Activated T-cell treated with anti-CD3 and anti-CD28 coated beads for 24 hours (primary cell): ENCODE measurements at places on chromosomes 5 and 9.

GRCh38 chr5:156896546-156896945 lies 46.5 kb downstream of the PPP1R2B start:
- no peak for DNase-seq

GRCh38 chr5:150235500-150235854 lies 45.6 kb downstream of the SLC6A7 start:
- no peak for DNase-seq

GRCh38 chr5:38782180-38782835 lies 63.5 kb upstream of the OSMR start:
- no peak for DNase-seq

- no peak for DNase-seq
Measured at GRCh38 chr9:110214090-110214489, 6.1 kb upstream of the C9orf152 start.

DNA sequence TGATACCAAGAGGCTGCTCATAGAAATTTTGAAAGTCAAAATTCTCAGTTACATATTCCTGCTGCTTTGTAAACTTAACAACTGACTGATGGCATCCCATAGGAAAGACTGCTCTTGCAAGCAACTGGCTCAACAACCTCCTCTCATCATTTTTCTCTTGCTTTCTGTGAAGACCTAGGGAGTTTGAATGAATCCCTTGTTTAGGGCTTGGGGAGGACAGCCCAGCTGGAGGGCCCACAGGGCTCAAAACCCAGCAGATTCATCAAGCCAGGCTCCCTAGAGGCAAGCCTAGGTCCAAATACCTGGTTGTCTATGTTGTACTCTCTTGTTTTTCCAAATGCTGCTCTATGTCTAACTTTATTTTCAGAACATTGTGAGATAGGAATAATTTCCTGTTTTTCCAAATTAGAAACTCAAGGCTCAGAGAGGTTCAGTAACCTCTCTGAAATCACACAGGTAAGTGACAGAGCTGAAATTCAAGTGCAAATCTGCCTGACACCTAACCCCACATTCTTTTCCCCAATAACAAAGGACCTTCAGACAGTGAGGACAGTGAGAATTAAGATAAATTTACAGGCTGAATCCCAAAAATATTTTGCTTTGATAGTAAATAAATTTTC lies 558.9 kb upstream of the KLF4 start:
- DNase-seq = no peak

DNA sequence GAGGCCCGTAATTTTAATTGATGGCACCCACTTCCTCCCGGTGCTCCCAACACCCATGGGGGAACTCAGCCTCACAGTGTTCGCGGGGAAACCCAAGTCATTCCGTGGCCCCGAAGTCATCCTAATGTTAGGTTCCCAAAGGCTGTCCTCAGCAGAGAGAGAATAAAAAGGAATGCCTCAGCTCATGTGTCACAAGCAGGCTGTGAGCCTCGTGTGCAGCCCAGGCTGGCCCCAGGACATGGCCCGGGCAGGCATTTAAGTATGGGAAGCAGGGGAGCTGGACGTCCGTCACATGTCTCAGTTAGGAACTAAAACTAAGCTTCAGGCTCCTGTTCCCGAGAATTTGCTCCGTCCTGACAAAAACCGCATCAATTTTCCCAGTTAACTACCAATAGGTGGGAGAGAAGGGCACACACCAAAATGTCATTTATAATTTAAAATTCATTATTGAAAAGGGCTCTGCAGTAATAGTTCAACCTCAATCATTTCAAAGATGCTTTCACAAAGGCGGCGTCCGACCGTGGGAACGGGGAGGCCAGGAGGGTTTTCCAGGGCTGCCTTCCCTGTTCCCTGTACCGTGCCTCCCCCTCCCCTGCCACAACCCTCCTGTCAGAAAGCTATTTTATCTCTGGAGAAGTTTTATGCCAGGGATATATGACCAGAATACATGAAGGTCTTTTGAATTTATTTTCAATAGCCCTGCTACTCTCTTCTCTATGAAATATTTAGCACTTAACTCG lies 137.3 kb downstream of the FSTL4 start:
- no peak for DNase-seq

DNA sequence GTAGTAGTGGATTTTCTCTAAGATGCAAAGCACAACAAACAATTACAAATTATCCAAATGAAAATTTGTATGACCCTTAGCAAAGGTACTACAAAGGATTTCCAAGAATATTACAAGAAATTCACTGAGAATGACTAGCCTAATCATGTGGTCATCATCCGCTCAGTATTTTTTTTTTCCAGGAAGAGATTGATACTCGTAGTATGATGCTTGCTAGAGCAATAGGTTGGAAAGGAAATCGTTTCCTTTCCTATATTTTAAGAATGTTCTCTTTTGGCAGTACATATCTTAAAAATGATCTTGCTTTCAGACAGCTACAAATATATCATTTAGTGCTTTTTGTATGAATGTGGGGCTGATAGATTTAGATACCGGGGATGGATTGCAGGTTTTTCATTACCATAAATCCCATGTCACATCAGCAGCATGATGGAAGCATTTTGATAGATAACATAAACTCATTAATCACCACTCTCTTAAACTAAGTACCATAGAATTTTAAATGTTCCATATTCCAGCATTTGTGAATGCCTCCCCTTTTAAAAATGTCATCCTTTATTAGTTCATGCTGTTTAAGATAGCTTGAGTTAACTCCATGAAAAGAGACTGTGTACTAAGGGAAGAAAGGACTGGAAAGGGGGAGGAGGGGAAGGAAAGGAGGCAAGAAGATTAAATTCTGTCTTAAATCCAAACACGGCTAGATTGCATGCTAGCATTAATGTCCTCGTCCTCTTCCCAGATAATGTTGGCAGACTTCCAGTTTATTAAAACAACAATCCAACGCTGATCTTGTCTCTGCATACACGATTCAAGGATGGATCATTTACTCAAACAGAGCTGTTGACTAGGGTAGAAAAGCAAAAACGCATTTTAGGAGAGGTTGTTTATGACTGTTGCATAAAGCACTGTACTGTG lies 311.7 kb upstream of the ZNF608 start:
- DNase-seq = no peak

GRCh38 chr9:128310461-128310860 lies 11.8 kb downstream of the TRUB2 start:
- DNase-seq = no peak

GRCh38 chr5:8580298-8580697 lies 711.4 kb downstream of the MTRR start:
- DNase-seq = no peak
